Regular cardiac myocyte (primary cell): ENCODE measurements at places on chromosomes 16 and 17. TPM values are rescaled to one million over a fixed set of nuclear protein-coding genes. Genes with fewer than 3 reads are reported as not detected.

PRSS27 gene
- total RNA-seq: 0.19 and 0.56 TPM in 2 replicates

SPAG7 gene
- 35.0 and 63.8 TPM in 2 replicates for total RNA-seq

PRSS33 gene
- total RNA-seq: not detected in 2 replicates

HSD3B7 gene
- total RNA-seq: 12.8 and 17.5 TPM in 2 replicates

GNG13 gene
- not detected in 2 replicates for total RNA-seq
